ENCODE measurements at places on chromosomes 12 and 14.

DNA sequence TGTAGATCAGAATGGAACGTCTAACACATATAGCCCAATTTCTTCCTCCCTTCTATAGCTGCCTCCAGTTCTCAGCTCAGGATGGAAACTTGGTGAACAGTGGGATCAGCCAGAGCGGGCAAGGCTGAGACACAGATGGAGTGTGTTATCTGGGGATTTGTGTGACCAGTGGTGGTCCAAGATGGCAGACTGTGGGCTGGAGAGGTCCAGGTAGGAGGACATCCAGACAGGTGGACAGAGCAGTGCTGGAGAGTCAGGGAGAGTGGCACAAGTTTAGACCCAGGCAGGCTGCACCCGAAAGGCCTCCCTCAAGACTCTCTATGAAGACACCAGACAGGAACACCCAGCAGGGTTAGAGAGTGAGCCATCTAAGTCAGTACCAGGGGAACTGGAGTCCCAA is 116.1 kb upstream of the CPSF6 start:
- DNase-seq, result no peak

DNA sequence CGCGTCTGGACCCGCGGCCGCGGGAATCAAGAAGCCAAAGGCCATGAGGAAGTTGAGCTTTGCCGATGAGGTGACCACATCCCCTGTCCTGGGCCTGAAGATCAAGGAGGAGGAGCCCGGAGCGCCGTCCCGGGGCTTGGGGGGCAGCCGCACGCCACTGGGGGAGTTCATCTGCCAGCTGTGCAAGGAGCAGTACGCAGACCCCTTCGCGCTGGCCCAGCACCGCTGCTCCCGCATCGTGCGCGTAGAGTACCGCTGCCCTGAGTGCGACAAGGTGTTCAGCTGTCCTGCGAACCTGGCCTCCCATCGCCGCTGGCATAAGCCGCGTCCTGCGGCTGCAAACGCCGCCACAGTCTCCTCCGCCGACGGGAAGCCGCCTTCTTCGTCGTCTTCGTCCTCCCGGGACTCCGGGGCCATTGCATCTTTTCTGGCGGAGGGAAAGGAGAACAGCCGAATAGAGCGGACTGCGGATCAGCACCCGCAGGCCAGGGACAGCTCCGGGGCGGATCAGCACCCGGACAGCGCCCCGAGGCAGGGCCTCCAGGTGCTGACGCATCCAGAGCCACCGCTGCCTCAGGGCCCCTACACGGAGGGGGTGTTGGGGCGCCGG is 1.0 kb downstream of the INSM2 start:
- peak; percentile 42 for DNase-seq

DNA sequence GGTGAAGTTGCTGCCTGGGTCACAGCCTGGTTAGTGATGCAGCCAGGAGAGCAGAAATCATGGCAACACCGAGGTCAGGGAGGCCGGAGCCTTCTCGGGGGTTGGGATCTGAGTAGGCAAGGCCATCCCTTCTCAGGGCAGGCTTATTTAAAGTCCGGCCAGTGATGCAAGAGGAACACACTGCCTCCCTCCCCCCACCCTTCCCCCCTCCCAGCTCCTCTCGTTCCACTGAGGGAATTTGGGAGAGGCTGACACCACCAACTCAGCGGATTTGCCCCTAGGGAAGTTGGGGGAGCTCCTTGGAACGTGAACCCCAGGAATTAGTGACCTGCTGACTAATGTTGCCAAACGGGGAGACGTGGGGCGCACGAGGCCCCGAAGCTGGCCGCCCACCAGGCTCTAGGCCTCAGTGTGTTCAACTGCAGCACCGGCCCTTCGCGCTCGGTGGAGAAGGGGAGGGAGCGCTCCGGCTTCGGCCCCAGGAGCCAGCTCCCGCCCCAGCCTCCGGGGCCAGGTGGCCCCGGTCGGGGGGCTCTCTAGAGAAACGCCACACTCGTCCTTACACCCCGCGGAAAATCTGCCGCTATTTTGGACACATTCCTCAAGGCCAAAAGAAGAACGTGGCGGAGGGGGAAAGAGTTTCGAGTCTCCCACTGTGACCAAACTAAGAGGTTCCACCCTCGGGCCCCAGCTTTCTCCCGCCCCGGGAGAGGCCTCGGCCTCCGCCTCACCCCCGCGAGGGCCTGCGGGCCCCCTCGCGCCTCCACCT is 1.6 kb downstream of the CTDSP2 start:
- peak; percentile 13 for DNase-seq

GRCh38 chr14:101004176-101004575 is 100.7 kb upstream of the RTL1 start:
- DNase-seq, result no peak

- DNase-seq, result no peak
These were observed at the start of gene OTOGL for GRCh38 chr12:80099259-80099658. OTOGL (plus strand) TSS chr12:80099537; CDS start chr12:80209432, 109,895 bp downstream.

DNA sequence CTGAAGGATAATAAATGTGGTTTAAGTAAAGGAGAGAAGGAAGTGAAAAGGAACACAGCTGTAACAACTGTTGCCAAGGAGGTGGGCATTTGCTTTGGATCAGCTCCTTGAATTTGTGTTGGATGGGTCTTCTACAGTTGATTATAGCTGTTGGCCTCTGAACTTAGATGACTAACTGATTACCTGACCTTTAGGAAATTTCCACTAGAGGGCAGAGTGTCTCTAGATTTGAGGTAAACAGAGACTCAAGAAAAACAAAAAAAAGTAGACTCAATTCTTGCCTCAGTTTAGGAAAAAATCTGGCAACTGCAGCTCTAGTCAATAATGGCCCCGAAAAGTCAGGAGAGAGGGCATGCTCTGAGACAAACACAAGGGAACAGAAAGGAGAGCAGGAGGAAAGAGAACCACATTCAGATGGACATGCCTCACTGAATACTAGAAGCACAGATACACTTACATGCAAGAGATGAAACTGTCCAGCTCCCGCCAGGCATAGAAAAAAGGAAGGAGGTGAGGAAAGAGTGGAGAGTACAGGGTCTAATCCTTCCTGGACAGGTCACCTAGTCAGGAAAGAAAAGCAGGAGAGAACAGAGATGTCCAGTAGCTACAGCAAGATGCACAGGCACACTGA is 20.6 kb downstream of the COX14 start:
- DNase-seq, result no peak

- no peak for DNase-seq
These were observed 205.1 kb upstream of the TBX3 start for GRCh38 chr12:114888928-114889584.

DNA sequence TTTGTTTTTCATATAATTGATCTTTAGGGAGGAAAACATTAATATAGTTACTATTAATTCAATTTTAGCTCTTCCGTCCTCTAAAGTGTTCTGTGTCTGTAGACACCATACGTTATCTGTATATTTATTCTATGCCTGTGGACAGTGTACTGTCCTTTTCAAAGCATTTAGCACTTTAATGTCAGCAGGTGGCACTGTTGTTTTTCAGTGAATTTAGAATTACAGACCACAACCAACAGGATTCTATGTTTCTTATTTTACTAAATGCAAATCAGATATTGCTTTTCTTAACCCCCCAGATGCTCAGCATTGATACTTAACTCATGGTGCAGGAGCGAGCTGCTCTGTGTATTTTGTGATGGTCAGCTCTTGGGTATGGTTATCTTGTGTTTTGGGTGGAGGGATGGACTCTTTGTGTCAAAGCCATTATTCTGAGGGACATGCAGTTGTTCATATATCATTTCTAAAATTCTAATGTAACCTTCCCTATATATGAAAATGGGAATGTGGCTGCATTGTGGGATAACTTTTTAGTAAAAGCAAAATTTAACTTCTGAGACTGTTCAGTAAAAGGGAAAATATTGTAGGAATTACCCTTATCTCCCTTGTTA is 65.2 kb downstream of the PAPOLA start:
- DNase-seq, result no peak

DNA sequence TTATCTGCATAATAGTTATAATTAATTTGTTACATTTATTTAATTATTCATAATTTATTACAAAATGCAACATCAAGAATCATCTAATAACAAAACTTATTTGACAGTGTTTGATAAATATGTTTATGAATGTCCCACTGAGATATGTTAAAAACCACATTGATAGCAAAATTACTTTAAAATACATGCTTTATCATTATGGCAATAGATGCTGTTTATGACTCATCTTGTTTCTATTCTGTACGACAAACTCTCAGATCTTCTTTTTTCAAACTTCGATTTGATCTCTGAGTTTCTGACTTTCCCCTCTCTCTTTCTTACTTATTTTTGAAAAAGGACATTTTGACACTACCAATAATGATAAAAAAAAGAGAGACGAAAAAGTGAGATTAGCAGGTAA is 56.8 kb upstream of the LRRK2 start:
- DNase-seq, result no peak

DNA sequence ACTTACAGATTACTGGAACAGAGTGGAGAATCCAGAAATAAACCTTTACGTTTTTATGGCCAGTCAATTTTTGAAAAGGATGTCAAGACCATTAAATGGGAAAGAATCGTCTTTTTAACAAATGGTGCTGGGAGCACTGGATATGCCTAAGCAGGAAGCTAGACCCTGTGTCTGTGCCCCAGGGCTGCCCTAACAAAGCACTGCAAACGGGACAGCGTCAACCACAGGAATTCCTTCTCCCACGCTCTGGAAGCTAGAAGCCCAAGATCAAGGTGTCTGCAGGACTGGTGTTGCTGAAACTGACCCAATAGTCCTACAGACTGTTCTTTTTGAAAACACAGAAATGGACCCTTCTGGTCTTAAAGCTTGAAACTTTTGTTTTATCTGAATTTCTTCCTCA is 9.3 kb upstream of the TMEM121 start:
- DNase-seq, result no peak

GRCh38 chr12:68809190-68810026 is 1.4 kb downstream of the MDM2 start:
- no peak for DNase-seq

DNA sequence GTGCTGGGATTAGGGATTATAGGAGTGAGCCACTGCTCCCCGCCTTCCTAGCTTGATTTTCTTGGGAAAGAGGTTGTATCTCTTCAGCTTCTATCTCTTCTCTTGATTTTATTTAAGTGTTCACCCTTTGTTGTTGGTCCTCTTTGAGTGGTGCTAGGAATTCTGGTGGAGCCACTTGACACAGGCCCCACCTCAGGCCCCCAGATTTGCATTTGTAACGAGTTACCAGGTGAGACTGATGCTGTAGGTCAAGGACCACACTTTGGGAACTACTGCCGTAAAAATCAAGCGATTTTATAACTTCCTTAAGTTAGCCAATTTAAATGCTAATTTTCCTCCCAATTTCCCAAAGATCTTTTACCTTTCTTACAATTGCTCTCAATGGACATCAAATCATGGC is 26.3 kb downstream of the SRGAP1 start:
- no peak for DNase-seq

DNA sequence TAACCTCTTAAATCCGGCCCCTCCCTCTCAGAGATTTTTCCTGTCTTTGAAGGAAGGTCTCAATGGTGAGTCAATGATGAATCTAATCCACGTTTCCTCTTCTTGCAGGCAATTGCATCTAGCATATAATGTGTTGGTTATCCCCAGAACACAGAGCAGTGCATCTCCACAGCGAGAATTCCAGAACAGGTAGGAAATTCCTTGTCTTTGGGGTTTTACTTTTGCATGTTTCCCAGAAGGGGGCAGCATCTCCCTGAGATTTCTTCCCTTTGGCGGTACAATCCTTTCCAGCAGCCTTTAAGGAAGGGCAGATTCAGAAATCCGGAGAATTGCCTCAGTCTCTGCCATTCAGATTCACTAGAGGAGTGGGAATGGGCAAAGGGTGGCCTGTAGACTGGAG is 128.0 kb downstream of the KCNA5 start:
- DNase-seq, result no peak

DNA sequence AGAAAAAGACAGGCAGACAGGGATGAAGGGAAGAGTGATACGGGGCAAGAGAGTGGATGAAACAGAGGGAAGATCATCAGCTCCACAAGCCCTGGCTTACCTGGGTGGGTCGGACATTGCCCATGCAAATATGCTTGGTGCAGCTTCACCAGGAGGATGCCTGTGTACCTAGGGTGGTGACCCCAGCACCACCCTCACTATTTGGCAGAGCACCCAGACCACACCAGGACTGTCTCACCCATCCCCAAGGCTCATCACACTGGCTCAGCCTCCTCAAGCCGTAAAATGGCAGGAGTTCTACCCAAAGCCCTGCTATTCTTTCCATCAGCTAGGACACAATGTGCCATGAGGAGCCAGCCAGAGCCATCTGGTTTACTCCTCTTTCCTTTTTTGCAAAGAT is 3.0 kb downstream of the GALNT8 start:
- DNase-seq, result no peak

GRCh38 chr12:56189099-56189917 is at the start of gene SMARCC2:
SMARCC2 (minus strand) TSS chr12:56189483; CDS start chr12:56189461, 22 bp downstream.
- peak; percentile 61 for DNase-seq

DNA sequence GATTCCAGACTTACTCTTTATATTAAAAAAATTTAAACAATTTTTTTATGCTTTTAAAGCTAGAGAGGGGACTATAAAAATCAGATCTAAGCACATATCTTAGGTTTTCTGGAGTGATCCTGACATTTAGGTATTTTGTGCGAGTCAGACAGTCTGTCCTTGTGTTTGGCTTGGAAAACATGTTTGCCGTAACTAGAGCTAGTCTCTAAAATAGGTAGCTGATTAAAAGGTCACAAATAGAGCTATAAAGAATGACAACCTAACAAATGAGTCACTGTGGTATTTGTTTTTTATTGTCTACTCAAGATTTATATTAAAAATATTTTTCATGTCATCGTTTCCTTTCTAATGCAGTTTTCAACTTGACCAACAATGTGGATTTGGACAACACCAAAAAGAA is 73.4 kb downstream of the MNAT1 start:
- no peak for DNase-seq

GRCh38 chr12:117145597-117146154 is 44.6 kb downstream of the FBXO21 start:
- DNase-seq, result no peak

DNA sequence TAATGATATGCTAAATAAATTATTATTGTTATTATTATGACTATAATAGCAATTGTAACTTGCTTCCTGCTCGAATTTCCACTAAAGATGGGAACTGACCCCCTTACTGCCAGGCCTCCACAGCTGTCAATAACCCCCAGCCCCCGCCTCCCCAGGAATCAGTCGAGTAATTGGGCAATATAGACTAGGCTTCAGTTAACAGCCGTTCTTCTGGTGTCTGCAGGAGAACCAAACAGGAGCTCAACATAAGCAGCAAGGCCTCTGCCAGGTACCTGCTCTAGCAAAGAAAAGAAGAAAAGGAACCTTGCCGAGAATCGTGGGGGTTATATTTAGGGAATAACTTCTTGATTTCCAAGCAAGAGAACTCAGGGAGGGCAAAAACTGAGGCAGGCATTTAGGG is 21.8 kb downstream of the HOXC4 start:
- no peak for DNase-seq

DNA sequence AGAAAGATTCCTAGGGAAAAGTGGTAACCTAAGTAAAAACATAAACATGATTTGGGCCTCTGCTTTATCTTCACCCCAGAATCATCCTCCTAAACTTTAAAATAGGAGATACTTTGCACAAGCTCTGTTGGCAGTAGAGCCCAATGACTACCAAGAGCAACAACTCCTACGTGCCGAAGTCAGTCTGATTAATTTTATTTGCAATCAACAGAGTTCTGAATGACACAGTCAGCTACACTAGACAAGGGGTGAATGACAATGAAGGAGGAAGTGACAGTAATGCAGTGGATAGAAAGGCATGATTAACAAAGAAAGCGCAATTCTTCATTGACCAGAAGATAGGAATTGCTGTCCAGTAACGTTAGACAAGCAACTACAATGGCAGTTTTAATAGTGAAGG is 957.9 kb upstream of the USP15 start:
- no peak for DNase-seq

- no peak for DNase-seq
These were observed 462.8 kb downstream of the GXYLT1 start for GRCh38 chr12:41681898-41682297.
